ENCODE measurements at places on chromosomes 12 and 14.
A peak's percentile ranks its signal among the peaks of the same experiment; 100 is the strongest.

DNA sequence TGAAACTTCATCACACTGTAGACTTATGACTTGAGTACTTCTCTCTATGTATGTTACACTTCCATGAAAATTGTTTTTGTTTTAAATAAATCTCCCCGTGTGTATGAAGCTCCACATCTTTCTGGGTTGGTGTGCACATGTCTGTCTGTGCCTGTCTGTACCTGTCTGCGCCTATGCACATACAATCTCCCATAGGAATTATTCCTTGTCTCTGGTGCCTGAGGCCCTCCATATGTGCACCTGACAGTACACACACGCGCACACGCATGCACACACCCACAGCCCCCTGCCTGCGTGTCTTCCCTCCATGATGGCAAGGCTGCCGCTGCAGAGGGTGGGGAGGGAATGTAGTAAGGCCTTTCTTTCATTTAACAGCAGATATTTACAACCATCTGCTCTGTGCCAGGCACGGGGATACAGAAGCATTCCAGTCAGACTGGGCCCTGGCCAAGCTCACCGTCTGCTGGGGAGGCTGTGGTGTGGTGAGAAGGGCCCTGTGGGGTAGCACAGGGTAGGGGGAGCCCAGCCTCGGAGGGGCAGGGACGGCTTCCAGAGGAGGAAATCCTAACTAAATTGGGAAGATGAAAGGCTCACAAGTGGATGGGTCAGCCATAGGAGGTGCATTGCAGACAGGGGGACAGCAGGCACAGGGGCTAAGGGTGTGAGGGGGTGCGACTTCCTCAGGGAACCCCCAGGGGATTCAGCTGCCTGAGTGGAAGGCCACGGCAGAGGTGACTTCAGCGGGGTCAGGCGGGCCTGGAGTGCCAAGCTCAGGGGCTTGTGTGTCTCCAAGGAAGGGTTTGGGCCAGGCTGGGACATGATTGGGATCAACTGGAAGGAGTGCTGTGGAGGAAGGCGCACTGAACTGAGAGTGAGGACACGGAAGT lies 26.1 kb downstream of the KRT8 start:
- DNase-seq = no peak

- DNase-seq = no peak
Observed at GRCh38 chr14:101520621-101521472, 40.4 kb upstream of the DIO3 start.

DNA sequence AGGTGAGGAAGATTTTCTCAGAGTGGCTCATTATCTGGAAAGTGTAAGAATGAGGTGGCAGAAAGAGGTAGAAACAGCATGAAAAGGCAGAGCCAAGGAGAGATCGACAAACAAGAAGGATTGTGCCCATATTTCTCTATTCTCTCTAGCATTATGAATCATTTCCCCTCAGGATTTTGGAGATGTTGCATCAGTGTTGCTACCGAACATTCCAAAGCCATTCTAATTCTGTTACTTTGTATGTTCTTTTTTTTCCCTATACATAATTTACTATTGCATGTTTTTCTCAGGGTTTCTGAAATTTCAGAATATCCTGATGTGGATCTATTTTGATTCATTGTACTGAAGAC lies 61.4 kb downstream of the KICS2 start:
- DNase-seq = no peak

DNA sequence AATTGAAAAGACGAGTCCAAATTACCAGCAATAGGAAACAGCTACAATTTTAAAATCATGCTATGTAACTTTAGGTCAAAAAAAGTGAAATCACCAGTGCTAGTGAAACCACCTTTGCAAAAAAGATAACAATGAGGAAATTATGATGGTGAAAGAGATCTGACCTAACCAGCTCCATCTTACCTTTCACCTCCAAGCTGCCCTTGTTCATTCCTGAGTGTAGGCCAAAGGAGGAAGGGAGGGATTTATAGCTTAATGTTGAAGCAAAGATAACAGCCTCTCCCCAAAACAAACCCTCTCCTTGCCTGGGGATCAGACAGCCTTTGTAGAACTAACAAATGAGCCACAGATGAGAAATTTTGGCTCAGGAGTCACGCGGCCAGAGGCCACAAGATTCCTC lies 83.2 kb upstream of the EIF5 start:
- DNase-seq = no peak

DNA sequence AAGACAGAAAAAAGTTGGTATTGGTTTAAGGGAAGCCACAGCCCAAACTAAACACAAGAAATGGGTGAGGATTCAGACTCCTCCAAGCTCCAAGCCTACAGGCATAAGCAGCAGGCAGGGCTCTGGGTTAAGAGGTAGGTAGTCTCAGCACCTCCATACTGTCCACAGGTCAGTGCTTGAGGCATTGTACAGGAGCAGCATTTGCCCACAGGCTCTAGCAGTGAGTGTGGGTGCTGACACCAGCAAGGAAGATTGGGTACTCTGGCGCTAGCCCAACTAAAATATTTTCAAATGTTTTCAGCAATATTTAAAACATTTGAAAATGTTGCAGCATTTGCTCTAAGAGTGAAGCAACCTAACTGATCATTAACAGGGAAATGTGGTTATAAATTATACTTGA lies 33.1 kb downstream of the FERMT2 start:
- no peak for DNase-seq

- DNase-seq = no peak
Observed at GRCh38 chr14:89040080-89040459, 215.6 kb downstream of the TTC8 start.

DNA sequence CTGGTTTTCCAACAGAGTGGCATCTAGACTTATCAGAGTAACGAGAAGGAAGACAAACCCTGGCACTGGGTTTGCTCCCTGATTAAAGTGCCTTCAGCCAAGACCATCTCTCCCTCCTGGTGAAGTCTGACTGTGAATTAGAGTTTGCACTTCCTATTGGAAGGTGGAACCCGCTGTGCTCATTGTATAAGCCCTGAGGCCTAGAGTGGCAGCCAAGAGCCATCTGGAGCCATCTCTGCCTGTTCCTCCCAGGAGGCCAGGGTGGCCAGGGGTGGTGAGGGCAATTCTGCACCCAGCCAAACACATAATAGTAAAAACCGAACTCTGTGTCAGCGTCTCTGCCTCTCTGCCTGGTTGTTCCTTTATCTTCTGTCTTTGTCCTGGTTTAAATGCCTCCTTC lies 25.0 kb downstream of the MFAP5 start:
- DNase-seq = no peak

- no peak for DNase-seq
Observed at GRCh38 chr12:65306366-65307168, 28.1 kb downstream of the MSRB3 start.

DNA sequence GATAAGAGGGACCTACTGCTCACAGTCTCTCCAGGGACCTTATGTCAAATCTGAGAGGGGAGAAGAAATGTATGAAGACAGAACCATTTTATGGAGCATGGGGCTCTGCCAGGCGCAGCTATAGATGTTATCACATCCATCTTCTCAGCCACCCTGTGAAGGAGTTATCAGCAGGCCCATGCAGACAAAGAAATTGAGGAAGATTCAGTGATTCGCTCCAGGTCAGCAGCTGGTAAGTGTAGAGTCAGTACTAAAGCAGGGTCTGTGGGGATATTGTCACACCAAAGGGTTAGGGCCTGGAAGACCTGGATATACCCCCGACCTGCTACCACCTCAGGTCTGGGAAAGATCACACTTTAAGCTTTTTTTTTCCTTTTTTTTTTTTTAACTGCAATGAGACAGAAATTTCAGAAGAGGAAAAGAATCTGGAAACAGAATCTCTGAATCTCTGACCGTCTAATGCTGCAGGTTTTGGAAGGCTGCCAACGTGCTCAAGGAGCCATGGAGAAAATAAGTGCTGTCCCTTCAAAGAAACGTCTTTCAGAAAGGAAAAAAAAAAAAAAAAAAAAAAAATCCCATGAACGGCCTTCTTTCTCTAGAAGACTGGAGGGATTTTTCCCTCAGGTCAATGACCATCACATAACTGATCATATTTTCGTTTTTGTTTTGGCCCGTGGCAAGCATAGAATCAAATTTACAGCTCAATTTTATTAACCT lies 73.3 kb upstream of the PLEKHG7 start:
- DNase-seq = no peak

DNA sequence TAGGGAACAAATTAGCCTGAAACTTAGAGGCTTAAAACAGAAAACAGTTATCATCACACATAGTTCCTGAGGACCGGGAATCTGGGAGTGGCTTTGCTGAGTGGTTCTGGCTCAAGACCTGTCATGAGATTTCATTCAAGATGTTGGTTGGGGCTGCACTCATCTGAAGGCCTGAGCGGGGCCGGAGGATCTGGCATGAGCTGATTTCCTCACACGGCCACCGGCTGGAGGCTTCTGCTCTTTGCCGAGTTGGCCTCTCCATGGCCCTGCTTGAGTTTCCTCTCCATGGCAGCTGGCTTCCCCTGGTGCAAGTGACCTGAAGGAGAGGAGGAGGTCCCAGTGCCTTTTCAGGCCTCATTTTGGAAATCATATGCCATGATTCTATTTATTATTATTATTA lies 128.1 kb downstream of the PAPOLA start:
- DNase-seq = no peak

- DNase-seq = no peak
Observed at GRCh38 chr14:94559638-94560290, 1.5 kb upstream of the SERPINA4 start.

DNA sequence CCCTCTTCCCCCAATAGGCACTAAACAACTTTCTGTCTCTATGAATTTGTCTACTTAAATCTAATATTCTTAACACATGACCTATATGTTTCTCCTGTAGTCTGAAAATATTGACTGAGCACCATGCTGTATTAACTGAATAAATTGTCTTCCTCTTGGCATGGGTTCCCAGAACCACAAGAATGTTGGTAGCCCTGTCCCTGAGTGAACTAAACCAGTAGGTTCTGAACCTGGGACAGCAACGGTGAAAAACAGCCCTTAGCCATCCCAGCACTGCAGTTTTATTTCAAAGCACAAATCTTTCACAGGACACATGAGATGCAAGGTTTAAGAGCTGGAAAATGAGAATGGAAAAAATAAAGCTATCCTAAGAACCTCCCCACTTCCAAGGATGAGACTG lies 20.4 kb upstream of the HSP90B1 start:
- DNase-seq = no peak

- DNase-seq = no peak
Observed at GRCh38 chr14:22122829-22123560, 449.4 kb upstream of the OR4E1 start.

DNA sequence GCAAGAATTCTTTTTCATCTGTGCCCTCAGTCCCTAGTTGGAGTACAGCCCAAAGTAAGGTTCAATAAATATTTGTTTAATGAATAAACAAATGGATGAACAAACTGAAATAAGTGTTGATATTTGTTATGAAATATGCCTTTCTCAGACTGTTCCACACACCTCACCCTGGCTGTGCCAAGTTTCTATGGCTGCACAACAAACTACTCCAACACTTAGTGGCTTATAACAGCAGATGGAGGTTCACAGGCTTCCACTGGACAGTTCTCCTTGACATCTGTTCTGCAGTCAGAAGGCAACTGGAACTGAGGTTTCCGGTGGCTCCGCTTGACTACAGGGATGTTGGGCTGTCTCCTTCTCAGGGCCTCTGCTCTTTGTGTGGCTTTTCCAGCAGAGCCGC lies 197.1 kb downstream of the RGS6 start:
- DNase-seq = no peak

DNA sequence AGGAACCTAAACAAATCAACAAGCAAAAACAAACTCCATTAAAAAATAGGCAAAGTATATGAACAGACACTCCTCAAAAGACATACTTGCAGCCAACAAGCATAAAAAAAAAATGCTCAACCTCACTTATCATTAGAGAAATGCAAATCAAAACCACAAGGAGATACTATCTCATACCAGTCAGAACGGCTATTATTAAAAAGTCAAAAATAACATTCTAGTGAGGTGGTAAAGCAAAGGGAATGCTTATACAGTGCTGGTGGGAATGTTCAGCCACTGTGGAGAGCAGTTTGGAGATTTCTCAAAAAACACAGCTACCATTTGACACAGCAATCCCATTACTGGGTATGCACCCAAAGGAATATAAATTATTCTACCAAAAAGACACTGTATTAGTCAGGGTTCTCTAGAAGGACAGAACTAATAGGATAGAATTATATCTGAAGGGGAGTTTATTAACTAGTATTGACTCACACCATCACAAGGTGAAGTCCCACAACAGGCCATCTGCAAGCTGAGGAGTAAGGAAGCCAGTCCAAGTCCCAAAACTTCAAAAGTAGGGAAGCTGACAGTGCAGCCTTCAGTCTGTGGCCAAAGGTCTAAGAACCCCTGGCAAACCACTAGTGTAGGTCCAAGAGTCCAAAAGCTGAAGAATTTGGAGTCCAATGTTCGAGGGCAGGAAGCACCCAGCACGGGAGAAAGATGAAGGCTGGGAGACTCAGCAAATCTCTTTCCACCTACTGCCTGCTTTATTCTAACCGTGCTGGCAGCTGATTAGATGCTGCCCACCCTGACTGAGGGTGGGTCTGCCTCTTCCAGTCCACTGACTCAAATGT lies 101.6 kb upstream of the KRAS start:
- no peak for DNase-seq

- DNase-seq = peak; percentile 64
Observed at GRCh38 chr12:2284857-2285256, 232.1 kb downstream of the CACNA1C start.

DNA sequence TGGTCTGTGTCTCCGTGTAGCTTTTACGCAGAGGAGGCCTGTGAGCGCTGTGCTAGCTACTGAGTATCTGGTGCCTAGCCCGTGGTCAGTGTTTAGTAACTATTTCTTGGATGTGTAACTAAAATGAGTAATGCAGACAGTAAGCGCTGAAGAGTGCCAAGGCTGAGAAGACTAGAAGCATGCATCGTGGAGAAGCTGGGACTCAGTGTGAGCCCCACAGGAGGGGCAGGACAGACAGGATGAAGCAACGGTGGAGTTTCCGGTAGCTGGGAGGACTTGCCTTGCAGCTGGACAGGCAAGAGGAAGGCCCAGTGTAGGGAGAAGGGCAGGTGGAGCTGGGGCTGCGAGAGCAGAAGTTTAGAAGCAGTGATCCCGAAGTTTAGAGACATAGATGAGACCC lies 233.4 kb upstream of the FKBP4 start:
- DNase-seq = no peak

DNA sequence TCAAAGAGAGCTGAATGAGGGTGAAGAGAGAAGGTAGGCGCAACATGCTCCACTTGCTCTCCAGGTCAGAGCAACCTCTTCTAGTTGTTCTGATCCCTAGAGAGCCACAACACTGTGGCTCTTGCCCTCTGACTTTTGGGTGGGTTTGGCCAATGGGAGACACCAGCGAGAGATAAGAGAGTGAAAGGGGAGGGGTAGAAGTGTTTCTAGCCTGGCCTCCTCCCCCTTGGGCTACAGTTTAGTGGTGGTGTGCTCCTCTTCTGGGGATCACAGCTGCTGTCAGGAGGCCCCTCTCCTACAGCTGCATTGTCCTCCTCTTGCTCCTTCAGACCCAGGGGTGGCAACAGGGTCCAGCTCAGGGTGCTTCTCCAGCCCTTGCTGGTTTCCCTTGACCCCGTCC lies 454.8 kb downstream of the FUT8 start:
- DNase-seq = no peak

Data from iPS DF 6.9 (cell line).